ENCODE measurements at places on chromosomes 6 and 20.
A peak's percentile ranks its signal among the peaks of the same experiment; 100 is the strongest.

DNA sequence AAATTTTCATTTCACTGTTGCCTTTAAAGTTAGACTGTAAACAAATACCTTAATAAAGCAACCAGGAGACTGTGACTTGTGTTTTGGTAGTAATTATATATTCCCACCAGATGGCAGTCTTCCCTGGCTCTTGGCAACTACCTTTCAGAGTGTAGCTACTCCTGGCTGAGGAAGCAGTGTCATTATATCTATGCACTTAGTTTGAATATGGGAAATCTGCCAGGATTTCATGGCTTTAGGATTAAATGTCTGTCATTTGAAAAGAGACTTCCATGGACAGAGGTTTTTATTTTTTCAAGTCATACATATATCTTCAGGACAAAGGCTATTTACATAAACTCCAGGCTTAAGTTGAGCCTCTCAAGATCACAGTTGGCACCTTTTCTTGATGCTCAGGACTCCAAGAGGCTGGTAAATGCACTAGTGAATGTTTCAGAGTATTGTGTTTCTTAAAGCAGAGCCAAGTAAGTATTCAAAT lies 160.1 kb downstream of the C6orf58 start:
- peak; percentile 65 for DNase-seq

DNA sequence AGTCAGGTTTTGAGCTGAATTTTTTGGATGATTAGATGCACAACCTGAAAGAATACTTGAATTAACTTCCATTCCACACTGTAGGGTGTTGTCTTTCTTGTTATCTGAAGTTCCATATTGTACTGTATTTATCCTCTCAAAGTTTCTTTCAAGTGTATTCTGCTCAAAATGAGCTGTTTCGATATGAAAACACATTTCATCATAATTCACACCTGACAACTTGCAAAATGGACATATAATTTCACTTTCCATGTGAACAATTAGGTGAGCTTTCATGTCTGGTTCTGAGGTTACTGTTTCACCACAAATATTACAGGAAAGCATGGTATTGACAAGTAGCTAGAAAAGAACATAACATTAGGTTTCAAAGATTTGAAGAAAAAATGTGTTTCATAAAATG lies 1.7 kb downstream of the ZUP1 start:
- DNase-seq: no peak

DNA sequence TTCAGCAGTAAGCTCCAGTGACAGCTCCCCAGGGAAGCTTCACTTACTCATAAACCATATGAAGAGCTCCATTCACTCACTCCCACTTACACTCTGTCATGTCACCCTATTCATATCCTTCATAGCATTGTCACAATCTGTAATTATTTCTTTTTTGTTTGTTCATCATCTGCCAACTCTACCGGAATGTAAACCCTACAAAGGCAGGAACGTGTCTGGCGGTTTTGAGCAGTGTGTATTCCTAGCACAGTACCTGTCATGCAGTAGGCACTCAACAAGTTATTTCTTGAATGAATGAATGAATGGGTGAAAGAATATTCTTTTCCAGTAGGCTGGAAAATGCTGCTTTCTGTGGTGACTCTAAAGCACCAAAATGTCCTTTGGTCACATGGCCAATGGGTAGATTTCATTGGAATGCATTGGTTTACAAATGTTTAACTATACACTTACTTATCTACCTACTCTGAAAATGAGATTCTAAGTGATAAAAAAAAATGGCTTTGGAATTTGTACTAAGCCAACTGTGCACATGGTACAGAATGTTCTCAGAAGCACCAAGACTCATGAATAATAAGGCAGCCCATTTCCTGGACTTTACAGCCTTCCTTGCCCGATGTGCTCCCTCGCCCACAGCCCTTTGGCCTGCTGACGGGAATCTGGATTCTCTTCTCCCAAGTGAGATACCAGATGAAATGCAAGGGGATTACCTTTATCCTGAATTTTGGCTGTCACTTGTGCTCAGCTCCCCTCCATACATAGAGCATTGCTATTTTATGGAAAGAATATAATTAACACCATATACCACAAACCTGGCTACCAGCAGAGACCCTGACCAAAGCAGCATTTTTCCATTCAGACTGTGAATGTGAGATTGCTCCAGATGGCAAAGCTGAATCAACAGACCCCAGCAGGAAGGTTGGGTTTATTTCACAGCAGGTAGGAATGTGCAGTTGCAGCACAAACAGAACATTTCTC lies 273.3 kb downstream of the ALDH8A1 start:
- peak; percentile 4 for DNase-seq

DNA sequence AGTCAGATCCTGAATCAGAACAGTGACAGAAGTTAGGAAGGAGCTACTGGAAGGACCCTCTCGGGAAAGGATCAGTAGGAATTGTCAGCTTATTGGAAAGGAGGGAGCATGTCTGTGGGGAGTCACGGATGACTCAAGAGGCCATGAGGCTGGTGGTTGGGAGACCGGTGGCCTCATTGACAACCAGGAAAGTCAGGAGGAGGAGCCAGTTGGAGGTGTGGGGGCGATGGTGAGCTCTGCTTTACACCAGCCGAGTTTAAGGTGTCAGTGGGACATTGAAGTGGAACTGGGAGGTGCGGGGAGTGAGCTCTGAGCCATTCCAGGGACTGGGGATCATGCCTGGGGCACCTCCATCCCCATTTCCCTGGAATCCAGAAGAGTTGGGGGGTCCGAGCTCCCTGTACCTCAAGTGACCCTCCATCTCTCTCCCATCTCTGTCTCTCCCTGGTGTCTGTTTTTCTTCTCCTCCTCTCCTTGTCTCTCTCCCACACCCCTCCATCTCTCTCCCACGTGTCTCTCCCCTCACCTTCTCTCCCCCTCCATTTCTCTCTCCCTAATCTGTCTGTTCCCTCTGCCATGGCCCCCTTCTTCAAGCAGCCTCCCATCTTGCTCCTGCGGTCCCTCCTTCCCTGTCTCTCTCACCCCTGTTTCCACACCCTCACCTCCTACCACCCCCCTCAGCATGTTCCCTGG lies 14.3 kb upstream of the ZBTB9 start:
- DNase-seq: no peak

DNA sequence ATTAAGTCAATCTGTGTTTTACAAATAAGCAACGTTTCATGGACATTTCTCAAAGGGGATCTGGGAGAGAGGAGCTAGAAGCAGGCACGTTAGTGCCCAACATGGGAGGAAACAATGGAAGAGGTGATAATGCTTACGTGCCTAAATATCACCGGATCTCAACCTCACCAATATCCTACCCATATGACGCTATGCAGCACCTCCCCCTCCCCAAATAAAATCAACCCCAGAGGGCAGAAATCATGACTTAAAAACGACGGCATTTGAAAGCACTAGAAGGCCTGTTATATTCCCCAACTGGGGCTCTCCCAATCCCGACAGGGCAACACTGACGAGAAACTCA lies 425 bp downstream of the HBS1L start:
- no peak for DNase-seq

GRCh38 chr6:160344271-160344670 lies 3.9 kb upstream of the SLC22A3 start:
- DNase-seq: no peak

DNA sequence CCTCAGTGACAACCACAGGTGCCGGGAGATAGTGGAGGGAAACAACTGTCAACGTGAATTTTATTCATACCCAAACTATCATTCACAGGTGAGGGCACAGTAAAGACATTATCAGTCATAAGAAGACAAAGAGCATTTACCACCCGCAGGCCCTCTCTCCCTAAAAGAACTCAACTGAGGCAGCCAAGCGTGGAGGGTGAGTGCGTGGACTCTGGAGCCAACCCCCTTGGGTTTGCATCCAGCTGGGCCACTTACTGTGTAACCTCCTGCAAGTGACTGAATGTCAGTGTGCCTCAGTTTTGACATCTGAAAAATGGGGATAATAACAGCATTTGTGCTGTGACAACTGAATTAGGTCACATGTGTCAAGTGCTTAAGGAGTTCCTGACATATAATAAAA lies 70.6 kb upstream of the KCNK16 start:
- DNase-seq: no peak

DNA sequence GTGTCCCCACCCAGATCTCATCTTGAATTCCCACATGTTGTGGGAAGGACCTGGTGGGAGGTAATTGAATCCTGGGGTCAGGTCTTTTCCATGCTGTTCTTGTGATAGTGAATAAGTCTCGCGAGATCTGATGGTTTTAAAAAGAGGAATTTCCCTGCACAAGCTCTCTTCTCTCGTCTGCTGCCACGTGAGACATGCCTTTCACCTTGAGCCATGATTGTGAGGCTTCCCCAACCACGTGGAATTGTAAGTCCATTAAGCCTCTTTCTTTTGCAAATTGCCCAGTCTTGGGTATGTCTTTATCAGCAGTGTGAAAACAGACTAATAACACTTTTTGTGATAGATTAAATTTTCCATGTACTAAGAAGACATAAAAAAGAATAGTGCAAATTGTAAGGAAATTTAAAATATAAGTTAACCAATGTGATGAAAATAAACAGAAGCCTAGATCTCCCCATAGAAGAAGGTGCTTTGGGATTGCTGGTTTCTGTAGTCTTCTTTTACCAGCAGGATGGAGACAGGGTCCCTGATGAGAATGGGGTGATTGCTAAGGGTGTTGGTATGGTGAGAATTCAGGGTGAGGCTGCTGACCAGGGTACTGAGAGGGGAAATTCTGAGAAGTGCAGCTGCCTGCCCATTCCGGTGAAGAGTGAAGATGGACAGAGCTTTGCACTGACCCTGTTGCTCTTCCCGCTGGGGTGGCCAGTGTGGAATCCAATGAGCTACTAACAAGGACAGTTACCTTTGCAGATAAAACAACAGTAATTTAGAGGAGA lies 50.7 kb downstream of the BMP2 start:
- no peak for DNase-seq

GRCh38 chr6:125303512-125303854 lies 1.7 kb upstream of the HDDC2 start:
- no peak for DNase-seq

- DNase-seq: no peak
These were observed 75.4 kb upstream of the ADGRB3 start for GRCh38 chr6:68559716-68560115.

DNA sequence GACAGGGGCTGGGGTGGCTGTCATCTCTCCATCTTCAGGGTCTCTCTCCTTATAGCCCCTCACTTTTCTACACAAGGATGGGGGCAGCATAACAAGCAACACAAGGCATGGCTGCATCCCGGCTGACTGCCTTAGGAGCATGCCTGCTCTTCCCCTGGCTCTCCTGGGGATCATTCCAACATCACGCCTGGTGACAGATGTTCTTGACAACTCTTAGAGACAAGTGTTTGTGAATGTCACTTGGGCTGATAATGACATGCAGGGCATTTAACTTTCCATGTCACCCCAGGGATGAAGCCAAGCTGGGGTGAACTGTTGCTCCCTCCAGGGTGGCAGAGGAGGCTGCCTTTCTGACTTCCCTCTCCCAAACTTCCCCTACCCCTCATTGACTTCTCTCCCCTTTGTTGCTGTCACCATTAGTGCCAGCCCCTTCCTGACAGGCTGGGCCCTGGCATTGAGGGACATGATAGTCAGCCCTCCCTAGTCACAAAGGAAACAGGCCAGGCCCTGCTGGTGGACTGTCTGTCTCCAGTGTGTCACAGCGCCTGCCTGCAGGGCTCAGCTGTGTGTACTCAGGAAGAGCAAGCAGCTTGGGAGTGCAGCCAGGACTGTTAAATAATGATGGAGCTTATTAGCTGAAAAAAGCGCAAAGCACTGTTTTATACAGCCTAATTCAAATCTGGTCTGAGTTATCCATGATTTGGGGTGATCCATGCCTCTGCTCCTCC lies 161.8 kb downstream of the LRFN2 start:
- no peak for DNase-seq

DNA sequence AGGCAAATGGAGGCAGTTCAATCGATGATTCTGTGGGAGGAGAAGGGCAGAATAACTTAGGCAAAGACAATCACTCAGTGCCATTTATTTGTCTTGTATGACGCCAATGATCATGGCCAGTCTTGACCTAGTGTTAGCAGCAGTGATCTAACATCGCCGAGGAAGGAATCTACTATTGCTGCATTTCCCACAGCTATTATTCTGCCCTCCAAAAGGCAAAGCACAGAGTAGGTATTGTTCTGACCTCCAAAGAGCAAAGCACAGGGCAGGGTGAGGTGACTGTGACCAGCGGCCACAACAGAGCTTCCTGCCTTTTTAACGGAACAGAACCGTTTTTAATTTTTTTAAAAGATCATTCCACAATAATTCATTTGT lies 235.9 kb downstream of the CDH4 start:
- DNase-seq: no peak

- DNase-seq: no peak
These were observed 25.8 kb downstream of the SAMD5 start for GRCh38 chr6:147534116-147534860.

DNA sequence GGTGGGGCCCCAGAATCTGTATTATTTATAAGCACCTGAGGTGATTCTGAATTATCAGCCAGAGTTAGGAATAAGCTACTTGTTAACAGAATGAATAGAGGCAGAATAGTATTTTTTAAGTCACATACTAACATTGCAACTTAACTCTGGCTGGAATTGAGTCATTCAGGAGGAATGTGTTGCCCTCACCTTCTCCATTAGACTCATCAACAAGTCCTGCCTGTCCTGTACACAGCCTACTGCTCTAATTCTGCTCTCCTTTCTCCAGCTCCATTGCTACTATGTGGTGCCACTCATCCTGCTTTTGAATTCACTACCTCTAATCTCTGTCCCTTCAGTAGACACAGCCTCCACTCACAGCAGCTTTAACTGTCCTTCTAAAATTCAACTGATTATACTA lies 669.4 kb downstream of the DHX35 start:
- no peak for DNase-seq

DNA sequence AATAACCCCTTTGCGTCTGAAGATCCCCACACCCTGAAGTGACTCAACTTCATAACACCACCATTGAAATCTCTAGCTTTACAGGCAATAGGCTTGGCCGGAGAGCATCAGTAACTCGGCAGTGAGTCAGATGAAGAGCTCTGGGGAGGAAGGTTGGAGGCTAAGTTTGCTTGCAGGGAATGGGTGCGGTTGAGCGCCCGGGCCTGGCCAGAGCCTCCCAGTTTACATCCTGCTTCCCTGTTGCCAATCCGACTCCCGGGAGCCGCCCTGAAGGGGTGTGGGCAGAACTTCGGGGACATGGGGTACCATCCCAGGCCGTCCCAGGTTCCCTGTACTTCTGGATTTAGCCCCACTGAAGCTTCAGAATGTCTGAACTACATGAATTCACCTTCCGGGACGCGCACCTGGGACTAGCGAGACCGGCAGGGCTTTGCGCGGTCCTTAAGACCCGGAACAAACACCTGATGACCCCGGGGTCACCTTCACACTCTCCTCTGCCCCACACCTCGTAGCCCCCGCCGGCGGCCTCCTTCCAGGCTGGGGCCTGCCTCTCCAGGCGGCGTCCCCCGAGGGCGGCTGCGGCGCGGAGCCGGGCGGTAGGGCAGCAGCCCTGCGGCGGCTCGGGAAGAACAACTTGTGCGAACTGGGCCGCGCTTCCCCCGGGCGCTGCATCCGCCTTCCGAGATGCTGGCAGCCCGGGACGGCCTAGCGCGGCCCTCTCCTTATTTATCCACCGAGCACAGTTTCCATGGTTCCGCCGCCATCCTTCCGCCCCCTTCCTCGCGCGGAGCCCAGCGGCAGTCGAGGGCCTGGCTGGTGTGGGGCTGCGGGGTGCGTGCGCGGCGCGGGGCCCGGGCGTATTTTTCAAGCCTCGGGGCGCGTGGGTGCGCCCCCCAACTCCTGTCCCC lies 56.6 kb upstream of the RREB1 start:
- no peak for DNase-seq

GRCh38 chr20:7366189-7366588 lies 574.1 kb downstream of the HAO1 start:
- DNase-seq: no peak
